ENCODE measurements at places on chromosomes 5 and 9. TPM values are rescaled to one million over a fixed set of nuclear protein-coding genes. Genes with fewer than 3 reads are reported as not detected.

The SLC4A9 gene
- not detected for total RNA-seq

The RNF183 gene
- total RNA-seq: not detected

The IFNA21 gene
- not detected for total RNA-seq

The EFNA5 gene
- total RNA-seq: 2.2 TPM

- no peak for DNase-seq
Observed at GRCh38 chr5:35153375-35153932, 76.8 kb downstream of the PRLR start.

DNA sequence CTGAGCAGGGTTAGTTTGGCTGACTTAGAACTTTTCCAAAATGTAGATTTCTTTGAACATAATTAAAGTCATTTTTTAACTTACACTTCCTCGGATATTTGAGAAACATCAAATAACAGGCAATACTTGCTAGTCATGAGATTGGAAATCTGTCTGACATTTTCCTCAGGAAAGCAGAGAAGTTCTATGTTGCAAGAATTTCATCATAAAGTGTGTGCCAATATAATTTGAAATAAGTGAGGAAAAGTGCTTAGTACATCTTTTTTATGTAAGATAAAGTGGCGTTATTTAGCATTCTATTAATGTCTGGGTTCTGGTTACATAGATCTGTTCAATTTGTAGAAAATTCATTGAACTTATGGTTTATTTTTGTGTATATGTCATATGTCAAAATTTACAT lies 48.7 kb upstream of the C5orf47 start:
- no peak for DNase-seq

GRCh38 chr5:149675610-149676201 lies 54.4 kb upstream of the PPARGC1B start:
- DNase-seq: no peak

DNA sequence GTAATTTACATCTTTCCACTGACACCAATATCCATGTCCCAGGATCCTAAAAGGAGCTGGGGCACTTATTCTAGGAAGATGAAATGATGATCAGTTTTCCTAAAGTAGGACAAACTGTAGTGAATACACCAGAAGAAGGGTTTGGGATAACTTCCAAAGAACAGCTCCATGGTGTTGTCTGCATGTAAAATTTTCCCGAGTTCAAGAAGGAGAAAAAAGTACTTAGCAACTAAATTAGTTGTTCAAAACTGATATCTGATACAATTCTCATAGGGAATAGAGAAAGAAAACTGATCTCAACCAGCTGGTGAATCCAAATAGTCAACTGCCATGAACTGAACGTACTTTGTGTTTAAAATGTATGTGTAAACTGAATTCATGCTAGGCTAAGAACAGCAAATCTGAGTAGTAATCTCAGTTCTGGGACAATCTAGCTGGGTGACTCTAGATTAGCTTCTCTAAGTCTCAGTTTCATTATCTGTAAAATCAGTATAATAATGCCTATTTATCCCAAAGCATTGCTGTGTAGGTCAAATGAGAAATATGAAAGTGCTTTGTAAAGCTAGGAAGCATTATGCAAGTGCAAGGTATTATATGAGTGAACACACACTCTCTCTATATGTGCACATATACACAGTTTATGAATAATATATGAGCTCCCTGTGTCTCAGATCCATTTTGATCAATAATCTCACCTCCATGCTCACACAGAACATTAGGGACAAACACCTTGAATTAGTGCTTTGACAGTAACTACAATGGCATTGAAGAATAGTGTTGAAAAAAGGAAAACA lies 357.7 kb downstream of the SLIT3 start:
- DNase-seq: no peak

- peak; percentile 21 for DNase-seq
Observed at GRCh38 chr5:142507531-142508372, 178.1 kb downstream of the FGF1 start.

- DNase-seq: no peak
Observed at GRCh38 chr5:115530426-115530825, 14.1 kb downstream of the FEM1C start.

DNA sequence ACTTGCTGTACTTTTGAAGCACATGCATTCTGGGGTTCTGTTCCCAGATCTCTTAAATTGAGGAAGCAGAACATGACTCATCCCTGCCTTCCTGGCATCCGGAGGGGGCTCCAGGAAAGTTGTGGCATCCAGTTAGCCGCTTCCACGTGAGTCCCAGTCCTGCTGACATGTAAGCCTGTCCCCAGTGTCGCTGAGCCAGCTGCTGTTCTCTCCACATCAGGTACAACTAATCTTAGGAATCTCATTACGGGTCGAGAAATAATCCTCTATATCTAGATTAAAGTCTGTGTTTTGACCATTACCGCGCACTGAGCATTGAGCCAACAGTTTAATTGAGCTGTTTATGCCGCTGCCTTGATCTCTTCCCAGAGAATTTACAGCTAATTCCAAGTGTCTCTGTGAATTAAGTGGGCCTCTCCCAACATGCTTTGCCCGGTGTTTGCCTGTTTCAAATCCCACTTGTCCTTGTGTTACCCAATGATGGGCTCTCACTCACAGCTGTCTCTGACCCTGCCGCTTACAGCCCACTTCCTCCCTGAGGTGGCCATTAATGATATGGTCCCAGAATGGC lies 10.5 kb upstream of the SHB start:
- DNase-seq: no peak

DNA sequence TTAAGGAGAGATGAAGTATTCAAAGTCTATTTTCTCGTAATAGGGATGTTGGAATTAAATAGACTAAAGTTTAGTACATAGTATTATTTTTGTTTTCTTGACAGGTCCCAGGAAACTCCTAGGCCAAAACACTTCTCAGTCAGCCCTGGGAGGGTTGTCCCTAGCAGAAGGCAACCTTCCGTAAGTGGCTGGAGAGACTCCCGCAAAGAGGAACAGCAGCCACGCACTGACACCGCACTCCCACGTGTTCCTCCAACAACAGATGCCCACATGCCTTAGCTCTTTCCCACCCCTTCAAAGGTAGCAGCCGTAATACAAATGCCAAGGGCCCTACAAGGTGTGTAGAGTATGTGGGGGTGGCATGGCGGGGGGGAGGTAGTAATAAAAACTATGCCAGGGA lies 28.4 kb downstream of the PCDHGC5 start:
- no peak for DNase-seq

DNA sequence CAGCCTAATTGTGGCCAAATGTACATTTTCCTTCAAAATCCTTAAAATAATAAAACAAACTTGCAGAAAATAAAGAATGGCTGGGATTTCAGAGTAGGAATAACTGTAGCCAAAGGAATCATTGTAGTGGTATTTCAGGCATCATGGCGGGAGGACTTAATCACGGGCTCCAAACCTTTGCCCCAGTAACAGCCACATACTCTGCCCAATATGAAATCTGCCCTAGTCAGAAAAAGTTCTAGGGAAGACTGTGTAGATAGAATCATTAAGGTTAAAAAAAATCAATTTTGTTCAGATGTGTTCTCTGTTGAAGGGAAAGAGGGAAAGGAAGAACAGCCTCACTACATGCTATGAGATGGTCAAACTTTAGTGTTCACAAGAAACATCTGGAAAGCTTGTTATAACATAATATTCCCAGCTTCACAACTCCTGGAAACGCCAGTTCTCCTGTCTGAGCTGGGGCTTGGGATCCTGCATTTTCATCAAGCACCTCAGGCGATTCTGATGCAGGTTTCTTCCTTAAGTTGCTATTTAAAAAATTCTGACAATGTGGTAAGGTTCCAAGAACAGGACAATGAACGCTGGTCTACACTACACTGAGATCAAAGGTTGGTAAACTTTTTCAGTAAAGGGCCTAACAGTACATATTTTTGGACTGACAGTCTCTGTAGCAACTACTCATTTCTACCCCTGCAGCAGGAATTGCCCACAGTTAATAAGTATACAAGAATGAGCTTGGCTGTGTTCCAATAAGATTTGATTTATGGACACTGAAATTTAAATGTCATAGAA lies 87.9 kb downstream of the CEMIP2 start:
- DNase-seq: no peak

GRCh38 chr9:28234894-28235277 lies 661.6 kb upstream of the C9orf72 start:
- DNase-seq: no peak
